LoVo (cell line): ENCODE measurements at places on chromosomes 16 and 17.

GRCh38 chr17:12022310-12022709, 1.6 kb downstream of the MAP2K4 start:
- DNase-seq = no peak

DNA sequence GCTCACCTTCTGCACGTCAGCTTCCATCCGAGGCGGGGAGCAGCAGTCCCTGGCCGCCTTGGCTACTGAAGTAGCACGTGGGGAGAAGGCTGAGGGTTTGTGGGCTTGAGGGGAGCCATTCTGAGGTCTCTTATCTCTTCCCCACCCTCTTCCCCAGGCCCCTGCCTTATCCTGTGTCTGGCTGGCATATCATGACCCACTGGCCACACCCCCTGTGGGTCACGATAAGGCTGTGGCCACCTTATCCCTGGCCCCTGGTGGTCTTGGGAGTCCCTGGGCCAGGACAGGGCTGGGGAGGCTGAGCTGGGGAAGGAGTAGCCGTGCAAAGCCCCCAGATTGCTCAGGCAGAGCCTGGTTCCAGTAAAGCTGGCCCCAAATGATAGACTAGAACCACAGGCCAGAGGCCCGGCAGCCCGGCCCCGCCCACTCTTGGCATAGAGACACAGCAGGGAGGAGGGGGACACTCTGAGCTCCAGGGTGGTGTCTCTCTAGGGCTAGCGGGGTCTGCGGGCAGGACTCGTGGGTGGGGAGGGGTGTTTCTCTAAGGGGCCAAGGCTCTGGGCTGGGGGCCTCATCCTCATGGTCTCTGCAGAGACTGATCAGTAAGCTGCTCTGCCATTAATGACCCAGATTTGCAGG, 7.6 kb downstream of the SPNS2 start:
- no peak for DNase-seq

DNA sequence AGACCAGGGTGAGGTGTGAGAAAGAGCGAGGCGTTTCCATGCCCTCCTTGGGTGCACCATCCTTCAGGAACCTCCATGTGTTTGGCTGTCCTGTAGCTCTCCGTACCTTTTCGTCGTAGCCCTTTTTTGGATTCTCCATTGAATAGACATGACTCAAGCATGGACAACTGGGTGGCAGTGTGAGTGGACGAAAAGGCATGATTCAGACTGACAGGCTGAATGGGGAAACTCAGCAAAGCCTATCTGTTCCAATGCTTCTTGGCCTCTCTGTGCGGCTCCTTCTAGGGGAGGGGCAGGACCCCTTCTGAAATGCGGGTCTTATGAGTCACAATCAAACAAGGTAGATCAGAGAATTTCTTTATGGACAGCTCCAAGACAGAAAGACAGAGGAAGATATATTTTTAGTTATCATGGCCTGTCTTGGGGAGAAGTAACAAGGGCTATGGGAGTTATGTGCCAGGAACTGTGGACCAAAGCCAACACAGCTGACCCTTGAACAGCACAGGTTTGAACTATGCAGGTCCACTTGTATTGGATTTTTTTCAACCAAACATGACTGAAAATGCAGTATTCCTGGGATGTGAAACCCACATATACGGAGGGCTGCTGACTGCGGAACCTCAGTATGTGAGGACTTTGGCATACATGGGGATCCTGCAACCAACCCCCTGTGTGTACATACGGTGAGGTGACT, 22.9 kb downstream of the ADORA2B start:
- DNase-seq = no peak

- peak; percentile 77 for DNase-seq
Measured at GRCh38 chr17:42797067-42798007, 1.2 kb downstream of the COA3 start.

- no peak for DNase-seq
Measured at GRCh38 chr17:4554441-4554996, 665 bp downstream of the MYBBP1A start.

DNA sequence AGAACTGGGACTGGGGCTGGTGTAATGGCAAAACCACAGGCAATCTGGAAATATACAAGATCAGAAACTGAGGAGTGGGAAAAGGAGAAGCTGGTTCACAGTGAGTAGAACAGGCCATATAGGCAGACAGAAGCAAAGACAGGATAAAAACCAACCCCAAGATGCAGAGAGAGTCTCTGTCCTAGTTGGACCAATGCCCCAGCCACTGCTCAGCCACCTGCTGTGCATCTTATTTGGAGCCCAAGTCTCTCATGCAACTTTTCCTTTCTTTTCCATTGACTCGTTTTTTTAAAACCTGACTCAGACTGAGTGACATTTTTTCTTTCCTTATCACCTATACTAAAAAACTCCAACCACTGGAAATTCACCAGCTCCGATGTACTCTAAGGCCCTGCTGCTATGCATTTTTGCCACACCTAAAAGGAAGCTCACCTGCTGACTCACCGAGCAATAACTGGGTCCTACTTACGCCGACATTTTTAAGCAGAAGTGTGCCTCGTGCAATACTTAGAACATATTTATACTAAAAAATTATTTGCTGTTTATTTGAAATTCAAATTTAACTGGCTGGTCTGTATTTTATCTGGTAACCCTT, 100.8 kb upstream of the XYLT1 start:
- DNase-seq = peak; percentile 90

DNA sequence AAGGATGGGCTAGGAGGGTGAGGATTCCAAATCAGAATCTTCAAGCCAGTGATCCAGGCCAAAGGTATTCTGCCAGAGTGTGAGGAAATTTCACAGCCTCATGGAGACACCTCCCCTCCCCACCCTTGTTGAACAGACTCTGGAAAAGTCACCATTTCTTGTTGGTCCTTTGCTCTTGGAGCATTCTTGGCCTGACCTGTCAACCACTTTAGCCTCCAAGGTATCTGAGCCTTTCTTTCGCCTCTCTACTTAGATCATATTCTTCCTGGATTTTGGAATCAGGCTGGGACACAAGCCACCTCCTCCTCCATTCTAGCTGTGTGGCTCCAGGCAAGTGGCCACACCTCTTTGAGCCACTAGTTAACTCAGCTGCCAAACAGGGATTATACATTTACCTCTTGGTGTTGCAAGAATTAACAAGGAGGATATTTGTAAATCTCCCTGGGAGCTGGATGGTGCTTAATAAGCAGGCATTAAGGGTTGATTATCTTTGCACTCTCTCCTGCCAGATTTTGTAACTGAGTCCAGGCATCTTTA, 193.5 kb downstream of the WWOX start:
- DNase-seq = no peak

- no peak for DNase-seq
Measured at GRCh38 chr17:79615926-79616325, 5.1 kb upstream of the RBFOX3 start.

GRCh38 chr17:51668155-51668962, 408.0 kb downstream of the UTP18 start:
- DNase-seq = no peak

GRCh38 chr17:1315891-1316403, 36.5 kb downstream of the TRARG1 start:
- DNase-seq = no peak

DNA sequence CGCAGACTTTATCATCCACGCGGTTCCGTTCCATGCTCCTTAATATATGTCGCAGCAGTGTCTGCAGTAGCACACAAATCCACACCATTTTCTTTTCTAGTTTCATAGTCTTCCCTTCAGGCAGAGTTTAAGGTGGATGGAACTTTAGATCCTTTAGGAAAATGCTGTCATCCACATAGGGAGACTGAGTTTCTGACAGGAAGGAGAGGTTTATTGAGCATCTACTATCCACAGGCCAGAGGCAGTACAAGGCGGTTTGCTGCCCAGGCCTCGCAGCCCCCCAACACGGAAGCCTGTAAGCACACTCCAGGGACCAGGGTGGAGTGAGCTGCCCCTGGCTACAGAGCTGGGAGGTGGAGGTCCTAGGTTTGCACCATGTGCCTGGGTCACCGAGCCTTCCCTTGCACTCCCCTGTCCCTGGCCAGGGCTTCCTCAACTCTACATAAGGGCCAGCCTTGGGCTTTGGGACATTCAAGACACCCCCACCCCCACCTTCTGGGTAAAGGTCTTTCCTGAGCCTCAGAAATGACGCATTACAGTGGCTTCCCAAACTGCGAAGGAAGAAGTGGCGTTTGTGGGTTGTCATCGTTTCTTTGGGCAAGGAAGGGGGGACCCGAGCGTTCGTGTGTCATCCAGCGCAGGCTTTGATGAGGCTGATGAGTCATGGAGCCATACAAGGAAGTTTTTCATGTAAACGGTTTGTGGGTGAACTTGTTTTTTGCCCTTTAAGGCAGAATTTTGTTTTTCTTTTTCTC, 146.5 kb upstream of the PLCG2 start:
- peak; percentile 75 for DNase-seq

DNA sequence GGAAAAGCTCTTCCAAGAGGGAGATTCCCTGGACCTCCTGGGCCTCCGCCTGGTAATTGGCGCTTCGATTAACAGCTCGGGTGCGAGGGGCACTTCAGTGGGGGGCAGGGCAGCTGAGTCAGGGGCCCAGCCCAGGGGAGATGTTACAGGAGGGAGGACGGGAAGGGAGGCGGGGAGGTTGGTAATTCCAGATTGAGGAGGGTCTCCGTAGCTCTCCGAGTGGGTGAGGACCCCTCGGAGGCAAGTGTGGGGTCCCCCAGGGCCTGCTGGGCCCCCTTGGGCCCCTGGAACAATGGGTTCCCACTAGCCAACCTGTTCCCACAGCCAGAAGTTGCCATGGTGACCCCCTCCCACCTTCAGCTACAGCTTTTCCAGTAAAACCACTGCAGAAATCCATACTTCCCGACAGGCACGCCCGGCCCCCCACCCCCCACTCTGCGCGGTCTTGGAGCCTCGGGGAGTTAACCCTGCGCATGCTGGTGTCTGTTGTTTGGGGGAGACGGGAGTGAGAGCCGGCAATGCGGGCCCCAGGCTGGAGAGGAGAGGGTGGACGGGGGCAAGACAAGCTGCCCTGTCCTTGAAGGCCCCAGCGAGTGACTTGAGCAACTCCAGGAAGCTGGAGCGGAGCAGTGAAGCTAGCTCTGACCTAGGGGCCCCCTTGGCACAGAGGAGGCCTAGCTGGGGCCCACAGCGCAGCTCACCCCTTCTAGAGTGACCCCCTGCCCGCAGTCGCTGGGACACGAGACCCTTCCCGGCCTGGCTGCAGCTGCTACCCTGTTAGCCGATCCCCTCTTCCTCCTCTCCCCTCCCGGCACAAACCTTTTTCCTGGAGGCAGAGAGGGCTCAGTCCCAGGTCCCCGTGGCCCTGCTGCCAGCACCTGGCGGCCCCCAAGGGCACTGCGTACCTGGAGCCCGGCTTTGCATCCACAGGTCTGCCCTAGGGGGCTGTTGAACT, 37.8 kb downstream of the TMEM235 start:
- DNase-seq = no peak

- DNase-seq = no peak
Measured at GRCh38 chr16:88872650-88873331, 6.3 kb upstream of the PABPN1L start.

GRCh38 chr16:27869411-27869810, 194.1 kb downstream of the GSG1L start:
- DNase-seq = no peak

DNA sequence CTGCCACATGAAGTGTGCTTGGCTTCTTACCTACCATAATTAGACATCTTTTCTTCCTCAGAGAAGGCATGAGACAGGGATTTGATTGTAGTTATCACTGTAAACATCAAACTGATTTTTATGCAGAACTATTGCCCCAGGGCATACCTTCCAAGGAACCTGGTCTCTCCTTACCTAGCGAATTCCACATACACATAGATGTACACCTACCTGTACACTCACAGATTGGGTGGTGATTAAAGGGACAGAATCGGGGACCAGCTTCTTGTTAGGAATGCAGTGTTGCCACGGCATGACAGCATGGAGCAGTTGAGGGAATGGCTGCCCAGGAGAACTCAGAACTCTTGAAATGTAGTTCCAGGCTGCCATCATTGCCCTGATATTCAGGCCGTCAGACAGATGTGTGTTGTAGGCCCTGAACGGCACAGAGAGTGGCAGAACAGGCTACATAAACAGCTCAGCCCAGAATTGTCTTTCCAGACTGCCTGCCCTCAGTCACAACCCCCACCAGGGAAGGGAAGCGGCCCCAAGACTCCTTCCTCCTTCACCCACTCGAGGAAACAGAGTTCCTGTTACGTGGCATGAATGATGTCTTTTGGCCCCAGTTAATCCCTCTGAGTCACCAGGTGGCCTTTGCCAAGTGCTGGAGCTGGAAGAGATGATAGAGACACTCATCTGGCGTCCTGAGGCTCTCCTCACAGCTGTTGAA, 17.8 kb upstream of the NAGLU start:
- DNase-seq = peak; percentile 75

- peak; percentile 54 for DNase-seq
Measured at GRCh38 chr16:78100112-78100467, 636 bp downstream of the WWOX start.

GRCh38 chr16:87483481-87483880, 9.3 kb downstream of the ZCCHC14 start:
- no peak for DNase-seq

GRCh38 chr16:57773655-57774295, 28.5 kb downstream of the KIFC3 start:
- no peak for DNase-seq

DNA sequence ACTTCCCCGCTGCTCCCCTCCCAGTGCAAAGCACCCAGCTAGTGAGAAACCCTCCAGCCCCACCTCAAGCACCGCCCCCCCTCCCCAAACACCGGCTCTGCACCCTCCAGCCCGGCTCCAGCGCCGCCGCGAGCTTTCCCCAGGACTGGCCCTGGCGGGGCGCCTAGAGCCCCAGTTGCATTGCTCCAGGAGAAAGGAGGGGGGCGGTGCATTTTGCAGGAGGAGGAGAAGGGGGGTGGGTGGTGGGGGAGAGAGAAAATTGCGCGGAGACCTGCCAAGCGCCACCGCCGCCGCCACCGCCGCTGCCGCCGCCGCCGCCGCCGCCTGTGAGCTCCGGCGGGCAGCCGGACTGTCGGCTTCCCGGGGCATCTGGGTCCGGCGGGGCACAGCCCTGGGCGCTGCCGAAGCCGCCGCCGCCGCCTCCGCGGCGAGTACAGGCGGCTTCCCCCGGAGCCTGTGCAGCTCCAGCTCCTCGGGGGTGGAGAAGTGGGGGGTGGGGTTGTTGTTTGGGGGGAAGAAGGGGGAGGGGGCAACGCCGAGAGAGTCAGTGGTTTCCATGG, 333 bp upstream of the NOG start:
- DNase-seq = peak; percentile 23

DNA sequence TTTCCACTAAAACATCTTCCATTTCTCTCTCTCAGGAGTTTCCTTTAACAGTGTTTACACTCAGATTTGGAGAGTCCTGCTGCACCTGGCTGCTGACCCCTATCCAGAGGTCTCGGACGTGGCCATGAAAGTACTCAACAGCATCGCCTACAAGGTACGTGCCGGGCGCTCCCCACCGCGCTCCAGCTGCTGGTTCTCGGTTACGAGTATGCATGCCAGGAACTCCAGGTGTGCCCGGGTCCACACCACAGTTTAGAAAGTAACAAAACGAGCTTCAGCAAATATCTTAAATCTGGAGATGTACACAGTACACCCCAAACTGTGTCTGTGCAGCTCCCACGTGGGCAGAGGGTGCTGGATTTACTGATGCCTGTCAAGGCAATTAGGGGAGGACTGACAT, 82.9 kb upstream of the CHMP6 start:
- no peak for DNase-seq

GRCh38 chr16:5216441-5217080, 119.0 kb upstream of the EEF2KMT start:
- no peak for DNase-seq

GRCh38 chr17:55154101-55154500, 110.7 kb upstream of the HLF start:
- DNase-seq = no peak
